NCI-H187 treated with DMSO at 0.1 percent for 48 hours (cell line): ENCODE measurements at places on chromosomes 2 and 18.

- DNase-seq = no peak
Measured at GRCh38 chr18:75257605-75258004, 47.0 kb downstream of the TSHZ1 start.

- no peak for DNase-seq
Measured at GRCh38 chr2:230601510-230601909, 111.1 kb upstream of the CAB39 start.

DNA sequence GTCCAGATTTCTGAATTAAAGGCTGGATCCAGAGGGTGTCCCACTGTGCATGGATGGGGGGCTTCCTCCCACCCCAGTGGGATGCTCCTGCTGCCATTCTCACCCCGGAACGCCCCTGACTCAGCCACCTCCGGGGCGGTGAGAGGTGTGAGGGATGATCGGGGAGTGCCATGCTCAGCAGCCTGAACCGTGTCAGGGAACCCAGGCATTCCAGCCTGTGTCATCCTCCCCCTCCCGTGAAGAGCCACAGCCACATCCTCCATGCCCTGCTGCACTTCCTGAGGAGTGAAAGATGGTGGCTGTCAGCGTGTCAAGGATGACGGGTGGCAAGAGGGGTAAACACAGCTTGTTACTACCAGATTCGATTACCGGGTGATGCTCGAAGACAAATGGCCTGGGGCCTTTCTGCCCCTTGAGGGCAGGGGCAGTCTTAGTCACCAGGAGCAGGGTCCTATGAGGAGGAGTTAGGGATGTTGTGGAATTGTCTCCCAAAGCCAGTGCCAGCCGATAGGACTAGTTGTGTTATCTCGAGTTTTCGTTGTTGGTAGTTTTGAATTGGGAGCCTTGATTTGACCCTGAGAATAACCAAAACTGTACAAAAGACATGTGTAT is 80.8 kb downstream of the TCF7L1 start:
- DNase-seq = no peak

GRCh38 chr2:55743583-55743982 is 49.9 kb upstream of the PNPT1 start:
- DNase-seq = no peak

- no peak for DNase-seq
Measured at GRCh38 chr2:152613235-152613634, 104.0 kb downstream of the PRPF40A start.

GRCh38 chr2:185278761-185279160 is 459.8 kb upstream of the FSIP2 start:
- no peak for DNase-seq

- no peak for DNase-seq
Measured at GRCh38 chr2:33437815-33438214, 38.6 kb upstream of the RASGRP3 start.

DNA sequence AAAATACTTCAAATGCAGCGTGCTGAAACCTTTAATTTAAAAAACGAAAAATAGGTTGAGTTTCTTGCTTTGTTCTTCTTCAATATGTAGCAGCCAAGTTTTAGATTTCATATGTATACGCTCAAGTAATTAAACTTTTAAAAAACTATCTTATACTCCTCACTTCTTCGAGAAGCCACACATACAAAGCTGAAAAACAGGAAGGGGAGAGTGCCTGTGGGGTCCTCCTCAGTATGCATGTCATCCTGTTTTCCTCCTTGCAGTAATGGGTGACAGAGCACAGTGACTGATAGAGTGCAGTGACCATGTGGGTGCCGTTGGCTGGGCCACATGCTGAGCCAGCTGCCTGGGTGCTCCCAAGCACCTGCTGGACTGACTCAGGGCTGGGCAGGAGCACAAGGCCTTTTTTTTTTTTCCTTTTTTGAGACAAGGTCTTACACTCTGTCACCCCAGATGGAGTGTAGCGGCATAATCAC is 33.3 kb downstream of the UXS1 start:
- DNase-seq = no peak

DNA sequence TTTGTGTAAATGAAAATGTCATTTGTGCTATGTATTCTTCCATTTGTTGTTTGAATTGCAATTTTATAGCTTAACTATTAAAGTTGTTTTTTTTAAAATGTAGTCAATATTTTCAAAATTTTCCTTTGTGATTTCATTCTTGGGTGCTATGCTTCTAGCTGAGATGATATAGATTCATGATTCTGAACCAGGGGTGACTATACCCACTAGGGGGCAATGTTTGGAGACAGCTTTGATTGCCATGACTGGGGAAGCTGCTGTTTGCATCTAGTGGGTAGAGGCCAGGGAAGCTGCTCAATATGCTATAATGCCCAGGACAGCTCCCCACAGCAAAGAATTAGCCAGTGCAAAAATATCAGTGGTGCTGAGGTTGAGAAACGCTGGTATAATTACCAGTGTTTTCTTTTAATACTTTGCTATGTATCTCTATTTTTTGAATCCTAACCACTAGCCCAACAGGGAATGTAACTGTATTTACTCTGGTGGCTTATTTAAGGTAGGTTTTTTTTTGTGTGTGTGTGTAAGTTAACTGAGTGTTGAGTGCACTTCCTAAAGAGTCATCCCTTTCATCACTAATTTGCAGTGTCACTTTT is 99.7 kb downstream of the MEP1B start:
- peak; percentile 5 for DNase-seq

GRCh38 chr2:61380056-61380881 is 90.6 kb downstream of the USP34 start:
- DNase-seq = no peak

- DNase-seq = no peak
Measured at GRCh38 chr2:73700661-73701447, 36.3 kb downstream of the TPRKB start.

- no peak for DNase-seq
Measured at GRCh38 chr18:74870950-74871349, 273.3 kb downstream of the ZNF407 start.

- no peak for DNase-seq
Measured at GRCh38 chr2:168541858-168542257, 85.8 kb downstream of the CERS6 start.

GRCh38 chr18:46867367-46868143 is 49.8 kb downstream of the PIAS2 start:
- no peak for DNase-seq

- DNase-seq = no peak
Measured at GRCh38 chr2:37650548-37651093, 20.8 kb downstream of the CDC42EP3 start.
